Heart right ventricle (tissue), 16 donors: ENCODE measurements at places on chromosomes 3 and 15. TPM values are rescaled to one million over a fixed set of nuclear protein-coding genes. Genes with fewer than 3 reads are reported as not detected.

GRCh38 chr3:36011791-36012190, 368.5 kb upstream of the STAC start:
- no peak for DNase-seq

DNA sequence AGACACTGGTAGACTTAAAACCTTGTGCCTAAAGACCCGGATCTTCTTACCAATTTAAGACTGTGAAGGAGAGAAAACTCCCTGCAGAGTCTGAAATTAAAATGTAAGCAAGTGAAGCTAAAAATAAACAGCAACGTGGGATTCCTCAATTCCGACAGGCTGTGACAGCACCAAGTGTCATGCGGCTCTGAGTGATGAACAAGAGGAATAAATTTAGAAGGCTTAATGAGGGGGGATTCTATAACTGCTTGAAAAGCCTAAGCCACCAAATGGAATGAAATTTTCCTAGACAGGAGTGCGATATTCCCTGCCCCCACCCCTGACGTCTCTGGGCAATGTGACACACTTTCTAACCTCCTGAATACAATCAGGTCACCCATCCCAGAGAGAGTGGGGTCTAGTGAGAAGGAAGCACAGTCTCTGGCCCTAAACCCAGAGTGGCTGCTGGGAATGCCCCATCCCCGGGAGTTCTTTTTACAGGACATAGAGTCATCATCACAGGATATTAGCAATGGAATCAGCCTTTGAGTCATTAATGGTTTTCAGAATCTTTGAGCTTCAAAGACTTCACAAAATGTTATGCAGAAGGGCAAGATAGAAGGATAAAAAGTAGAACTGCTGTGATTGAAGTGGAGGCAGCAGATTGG, 114.3 kb downstream of the EDEM1 start:
- DNase-seq, result peak; percentile 15

DNA sequence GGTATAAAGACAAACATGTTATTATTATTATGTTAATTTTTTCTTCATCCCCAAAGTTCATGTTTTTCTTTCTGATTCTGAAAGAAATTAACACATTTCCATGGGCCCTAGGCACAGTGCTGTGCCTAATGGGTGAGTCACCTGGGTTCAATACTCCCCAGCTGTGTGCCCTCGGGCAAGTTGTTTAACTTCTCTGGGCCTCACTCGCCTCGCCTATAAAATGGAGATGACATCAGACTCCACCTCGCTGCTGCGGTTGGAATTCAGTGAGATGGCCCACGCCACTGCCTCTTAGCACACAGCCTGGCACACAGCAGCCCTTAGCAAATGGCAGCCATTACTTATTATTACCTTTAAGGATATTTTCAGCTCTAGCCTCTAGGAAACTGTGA, 22.6 kb downstream of the DNASE1L3 start:
- no peak for DNase-seq

Gene C15orf62
- 0.12 TPM for polyA plus RNA-seq

GRCh38 chr3:90091549-90091948, 984.1 kb downstream of the EPHA3 start:
- DNase-seq, result peak; percentile 17

DNA sequence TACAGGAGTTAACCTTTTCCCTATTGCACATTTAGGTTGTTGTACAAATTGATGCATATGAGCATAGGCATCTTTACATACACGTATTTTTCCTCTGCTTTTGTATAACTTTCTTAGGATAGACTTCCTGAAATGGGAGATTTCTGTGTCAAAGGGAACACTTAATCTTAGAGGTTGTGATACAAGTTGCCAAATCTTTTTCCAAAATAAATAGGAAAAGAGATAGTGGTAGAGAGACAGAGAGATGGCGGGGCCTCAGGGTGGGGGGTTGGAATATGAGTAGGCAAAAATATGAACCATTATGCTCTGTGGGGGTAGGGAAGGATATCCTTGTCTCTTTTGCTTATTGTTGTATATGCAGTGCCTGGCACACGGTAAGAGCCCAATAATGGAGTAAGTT, 70.7 kb upstream of the UBE2E1 start:
- DNase-seq, result no peak
